ENCODE measurements at places on chromosomes 4 and X.

DNA sequence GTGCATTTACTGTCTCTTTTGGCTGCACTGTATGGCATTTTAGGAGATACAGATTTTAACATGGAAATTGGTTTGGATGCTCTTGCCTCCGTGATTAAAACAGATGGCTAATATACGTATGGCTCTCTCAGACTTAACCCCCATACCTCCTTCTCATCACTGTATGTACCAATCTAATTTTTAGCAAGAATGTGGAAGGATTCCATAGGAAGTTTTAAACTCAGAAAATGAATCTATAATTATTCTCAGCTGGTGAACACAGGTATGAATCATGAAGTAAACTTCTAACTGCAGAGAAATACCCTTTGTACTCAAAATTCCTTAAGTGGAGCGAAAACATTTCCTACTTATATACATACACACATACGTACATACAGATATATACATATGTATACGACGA is 210.5 kb upstream of the NEIL3 start:
- no peak overlapping the region for H3K27ac ChIP-seq
- no peaks in the 10 kb centered on the region for H3K36me3 ChIP-seq
- no peaks in the 10 kb centered on the region for H3K4me1 ChIP-seq
- no peak for DNase-seq
- no peak overlapping the region for H3K4me3 ChIP-seq

GRCh38 chrX:133440081-133440796 is 24.9 kb upstream of the GPC4 start:
- H3K27me3 ChIP-seq, result no peaks in the 10 kb centered on the region
- H3K36me3 ChIP-seq, result no peaks in the 10 kb centered on the region
- H3K27ac ChIP-seq, result no peak overlapping the region
- H3K4me1 ChIP-seq, result no peaks in the 10 kb centered on the region
- DNase-seq, result no peak
- no peak overlapping the region for H3K4me3 ChIP-seq

DNA sequence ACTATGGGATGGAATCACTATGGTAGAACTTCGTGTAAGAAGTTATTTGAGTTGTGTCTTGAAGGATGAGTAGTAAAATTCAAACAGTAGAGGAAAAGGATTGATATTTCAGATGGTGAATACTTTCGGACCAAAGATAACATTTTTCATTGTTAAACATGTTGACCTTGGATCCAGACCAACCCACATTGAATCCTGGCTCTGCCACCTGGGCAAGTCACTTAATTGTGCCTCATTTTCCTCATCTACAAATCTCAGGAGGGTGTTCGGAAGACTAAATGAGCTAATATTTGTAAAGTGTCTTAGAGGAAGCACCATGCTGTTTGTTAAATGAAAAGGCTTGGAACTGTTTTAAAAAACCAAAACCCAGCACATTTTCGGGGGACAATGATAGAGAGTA is 1.4 kb upstream of the AIFM1 start:
- peak overlapping the region; percentile 68 for H3K4me3 ChIP-seq
- no peaks in the 10 kb centered on the region for H3K4me1 ChIP-seq
- no peaks in the 10 kb centered on the region for H3K27me3 ChIP-seq
- no peak for DNase-seq
- H3K27ac ChIP-seq, result no peak overlapping the region

- no peak overlapping the region for H3K4me3 ChIP-seq
- H3K27ac ChIP-seq, result no peak overlapping the region
- H3K36me3 ChIP-seq, result no peaks in the 10 kb centered on the region
- H3K27me3 ChIP-seq, result no peaks in the 10 kb centered on the region
These were observed 313.6 kb upstream of the DDX53 start for GRCh38 chrX:22686138-22686541.

DNA sequence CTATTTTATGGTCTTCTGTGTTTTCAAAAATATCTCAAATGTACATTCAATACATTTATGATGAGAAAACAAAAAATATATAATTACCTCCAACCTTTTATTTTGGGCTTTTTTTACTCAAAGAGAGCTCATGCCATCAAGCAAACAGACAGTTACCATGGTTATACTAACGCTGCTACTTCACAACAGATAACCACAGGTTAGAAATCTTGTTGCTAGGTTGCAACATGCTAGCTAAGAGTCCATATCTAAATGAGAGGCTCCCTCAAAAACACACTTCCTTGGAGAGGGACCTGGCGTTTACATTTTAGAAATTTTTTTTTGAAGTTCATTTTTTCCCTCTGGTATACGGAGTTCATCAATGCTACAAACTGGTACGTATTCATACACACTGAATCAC is 44.3 kb downstream of the TBC1D9 start:
- H3K36me3 ChIP-seq, result no peaks in the 10 kb centered on the region
- H3K4me3 ChIP-seq, result no peak overlapping the region
- H3K27ac ChIP-seq, result no peak overlapping the region
- H3K27me3 ChIP-seq, result no peaks in the 10 kb centered on the region
- H3K4me1 ChIP-seq, result peaks cover under 1% of the 10 kb centered on the region

GRCh38 chrX:133412665-133413064 is 2.6 kb downstream of the GPC4 start:
- no peak overlapping the region for H3K27ac ChIP-seq
- H3K27me3 ChIP-seq, result peaks cover 24% of the 10 kb centered on the region
- no peaks in the 10 kb centered on the region for H3K4me1 ChIP-seq
- H3K4me3 ChIP-seq, result no peak overlapping the region

DNA sequence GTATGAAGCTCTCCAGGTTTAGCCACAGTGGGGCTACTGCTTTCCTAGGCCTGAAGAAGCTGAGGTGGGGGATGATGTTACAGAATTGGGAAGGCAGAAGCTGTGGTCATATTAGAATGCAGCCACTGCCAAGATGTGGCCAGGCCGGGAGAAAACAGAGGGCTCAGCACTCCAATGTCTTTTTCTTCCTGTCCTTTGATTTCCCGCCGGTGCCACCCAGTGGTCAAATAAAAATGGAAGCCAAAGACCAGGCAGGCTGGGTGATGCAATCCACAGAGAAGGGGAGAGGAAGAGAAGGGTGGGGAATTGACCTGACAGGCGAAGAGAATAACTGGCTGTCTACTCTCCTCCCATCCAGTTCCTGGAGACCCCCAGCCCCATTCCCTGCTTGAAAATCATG is 94.9 kb upstream of the SHISA3 start:
- no peaks in the 10 kb centered on the region for H3K36me3 ChIP-seq
- H3K27me3 ChIP-seq, result no peaks in the 10 kb centered on the region
- H3K27ac ChIP-seq, result no peak overlapping the region
- no peak for DNase-seq

- H3K27ac ChIP-seq, result no peak overlapping the region
- no peak overlapping the region for H3K4me3 ChIP-seq
- H3K4me1 ChIP-seq, result no peaks in the 10 kb centered on the region
- no peaks in the 10 kb centered on the region for H3K27me3 ChIP-seq
These were observed 206.3 kb downstream of the ARHGAP24 start for GRCh38 chr4:85681221-85681657.

DNA sequence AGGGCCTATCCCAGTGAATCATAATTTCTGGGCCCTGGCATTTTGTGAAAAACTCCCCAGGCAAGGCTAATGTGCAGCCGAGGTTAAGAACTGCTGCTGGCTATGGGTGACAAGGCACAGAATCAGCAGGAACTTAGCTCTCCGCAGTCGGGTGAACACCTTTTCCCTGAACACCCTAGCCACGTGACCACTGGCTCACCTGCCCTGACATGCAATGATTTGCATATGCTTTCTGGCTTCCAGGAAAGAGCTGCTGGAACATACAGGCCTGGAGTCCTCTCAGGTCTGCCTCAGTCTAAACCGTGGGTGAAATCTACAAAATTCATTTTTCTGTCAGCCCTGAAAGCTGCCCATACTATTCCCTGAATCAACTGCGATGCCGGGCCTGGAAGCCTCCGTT is 56.6 kb downstream of the ZNF827 start:
- DNase-seq, result peak; percentile 67
- H3K27me3 ChIP-seq, result no peaks in the 10 kb centered on the region
- H3K27ac ChIP-seq, result no peak overlapping the region
- H3K36me3 ChIP-seq, result no peaks in the 10 kb centered on the region

GRCh38 chr4:147913137-147913536 is 181.2 kb downstream of the ARHGAP10 start:
- no peak overlapping the region for H3K4me3 ChIP-seq
- no peak overlapping the region for H3K27ac ChIP-seq
- H3K36me3 ChIP-seq, result peaks cover 20% of the 10 kb centered on the region
- no peak for DNase-seq

- DNase-seq, result no peak
- H3K27me3 ChIP-seq, result no peaks in the 10 kb centered on the region
- H3K4me3 ChIP-seq, result no peak overlapping the region
- H3K27ac ChIP-seq, result peak overlapping the region; percentile 54
These were observed 41.0 kb downstream of the FNIP2 start for GRCh38 chr4:158809611-158810486.
